Activated naive CD8-positive, alpha-beta T cell treated with anti-CD3 and anti-CD28 coated beads, Interleukin-2, amount 10 ng/mL, durations not matched to agents 7 days and 5 days (primary cell): ENCODE measurements at places on chromosomes 6 and 20. TPM values are rescaled to one million over a fixed set of nuclear protein-coding genes. Genes with fewer than 3 reads are reported as not detected.

DNA sequence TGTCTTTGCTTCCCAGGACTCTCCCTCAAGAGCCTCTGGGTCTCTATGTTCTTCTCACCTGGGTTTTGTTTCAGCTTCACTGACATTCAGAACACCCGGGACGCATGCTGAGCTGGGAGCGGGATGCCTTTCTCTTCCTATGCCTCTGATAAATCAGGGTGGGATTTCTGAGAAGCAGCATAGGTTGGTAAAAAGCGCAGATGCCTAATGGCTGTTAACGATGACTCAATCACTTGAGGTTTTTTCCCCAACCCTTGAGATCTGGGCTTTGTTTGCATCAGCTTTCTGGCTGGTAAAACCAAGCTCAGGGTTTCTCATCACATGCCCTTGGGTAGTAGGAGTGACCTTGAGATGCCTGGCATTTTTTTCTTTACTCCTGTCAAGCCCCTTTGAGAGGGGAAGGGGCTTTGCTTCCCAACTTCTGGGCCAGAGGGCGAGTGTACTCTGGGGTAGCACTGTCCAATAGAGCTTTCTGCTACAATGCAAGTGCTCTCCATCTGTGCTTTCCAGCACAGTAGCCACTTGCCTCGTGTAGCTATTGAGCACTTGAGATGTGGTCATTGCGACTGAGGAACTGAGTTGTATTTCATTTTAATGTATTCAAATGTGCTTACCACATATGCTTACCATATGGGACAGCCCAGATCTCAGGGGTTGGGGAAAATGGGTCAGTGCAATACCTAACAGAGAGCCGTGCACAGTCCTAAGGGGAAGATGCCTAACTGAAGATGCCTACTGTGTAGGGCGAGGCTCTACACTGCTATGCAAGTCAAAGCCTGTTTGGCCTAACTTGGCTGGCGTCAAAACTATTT is 69.1 kb downstream of the PPP1R14C start:
- DNase-seq: no peak

The DTNBP1 gene
- total RNA-seq: 19.3 TPM

The ENPP5 gene
- total RNA-seq: 2.0 TPM

DNA sequence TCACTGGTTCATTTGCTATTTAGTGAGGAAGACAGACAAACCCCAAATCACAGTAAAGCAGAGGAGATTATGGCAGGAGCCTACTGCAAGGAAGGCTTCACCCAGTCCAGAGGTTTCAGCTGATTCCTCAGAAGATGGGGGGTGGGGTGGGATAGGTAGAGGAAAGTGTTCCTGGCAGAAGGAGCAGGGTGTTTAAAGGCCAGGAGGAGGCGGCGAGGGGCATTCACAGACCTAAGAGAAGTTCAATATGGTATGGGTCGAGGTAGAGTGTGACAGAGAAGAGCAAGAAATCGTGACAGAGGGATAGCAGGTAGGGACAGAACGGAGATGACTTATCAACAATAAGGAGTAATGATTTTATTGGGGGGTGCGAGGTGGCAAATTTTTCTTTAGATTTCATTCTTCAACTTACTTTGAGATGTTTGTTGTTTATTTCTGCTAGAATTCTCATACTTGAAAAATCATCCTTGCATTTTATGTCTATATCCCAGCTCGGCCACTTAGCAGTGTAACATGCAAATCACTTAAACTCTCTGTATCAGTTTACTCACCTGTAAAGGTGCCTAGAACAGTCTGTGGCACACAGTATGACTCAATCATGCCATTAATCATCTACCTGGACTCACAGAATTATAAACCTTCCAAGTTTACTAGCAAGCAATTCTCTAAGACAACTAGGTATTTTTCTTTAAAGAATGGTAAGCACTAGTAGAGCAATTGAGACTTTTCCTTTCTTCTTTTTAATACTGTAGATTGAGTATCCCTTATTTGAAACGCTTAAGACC is 176.7 kb downstream of the REV3L start:
- DNase-seq: no peak

DNA sequence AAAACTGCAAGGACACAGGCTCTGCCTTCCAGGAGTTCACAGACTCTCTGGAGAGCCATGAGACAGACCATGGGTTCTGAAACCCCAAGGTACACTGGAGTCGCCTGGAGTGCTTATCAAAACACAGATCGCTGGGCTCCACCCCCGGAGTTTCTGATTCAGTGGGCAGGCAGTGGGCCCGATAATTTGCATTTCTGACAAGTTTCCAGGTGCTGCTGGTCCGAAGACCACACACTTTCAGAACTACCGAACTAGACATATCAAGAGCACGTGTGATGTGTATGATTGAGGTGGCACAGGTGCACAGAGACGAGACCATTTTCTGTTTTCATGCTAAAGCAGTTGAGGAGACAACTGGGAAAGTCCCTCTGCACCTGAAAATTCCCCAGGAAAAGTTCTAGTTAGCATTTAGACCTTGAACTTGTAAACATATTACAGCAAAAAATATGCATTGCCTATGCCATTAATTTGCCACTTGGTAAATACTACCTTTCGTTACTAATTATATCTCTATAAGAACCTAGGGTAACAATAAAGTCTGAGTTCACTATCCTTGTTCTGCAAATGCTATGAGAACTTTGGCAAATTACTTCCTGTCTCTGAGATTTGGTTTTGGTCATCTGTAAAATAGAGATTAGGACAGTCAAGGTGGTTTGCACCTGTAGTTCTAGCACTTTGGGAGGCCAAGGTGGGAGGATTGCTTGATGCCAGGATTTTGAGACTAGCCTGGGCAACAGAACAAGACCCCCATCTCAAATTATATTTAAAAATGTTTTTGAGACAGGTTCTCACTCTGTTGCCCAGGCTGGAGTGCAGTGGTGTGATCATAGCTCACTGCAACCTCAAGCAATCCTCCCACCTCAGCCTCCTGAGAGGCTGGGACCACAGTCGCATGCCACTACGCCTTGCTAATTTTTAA is 14.3 kb upstream of the PIM1 start:
- no peak for DNase-seq

DNA sequence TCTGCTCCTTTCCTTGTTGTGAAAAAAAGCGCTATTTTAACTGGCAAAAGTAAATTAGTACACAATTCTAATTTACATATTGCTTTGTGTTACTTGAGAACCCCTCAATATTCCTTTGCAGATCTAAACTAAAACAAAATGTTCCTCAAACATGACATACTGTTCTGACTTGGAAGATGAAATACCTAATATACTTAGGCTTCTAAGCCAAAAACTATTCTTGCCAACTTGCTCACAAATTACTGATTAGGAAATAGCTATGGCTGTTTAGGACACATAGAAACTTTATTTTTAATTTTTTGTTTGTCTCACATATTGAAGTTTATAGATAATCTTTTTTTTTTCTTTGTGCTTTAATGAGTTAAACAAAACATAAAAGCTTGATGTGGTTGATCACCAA is 542.2 kb downstream of the GRIK2 start:
- no peak for DNase-seq

The PI3 gene
- not detected for total RNA-seq

GRCh38 chr6:111410371-111410770 is 72.6 kb downstream of the REV3L start:
- no peak for DNase-seq

GRCh38 chr6:54981647-54982046 is 135.1 kb downstream of the FAM83B start:
- no peak for DNase-seq

DNA sequence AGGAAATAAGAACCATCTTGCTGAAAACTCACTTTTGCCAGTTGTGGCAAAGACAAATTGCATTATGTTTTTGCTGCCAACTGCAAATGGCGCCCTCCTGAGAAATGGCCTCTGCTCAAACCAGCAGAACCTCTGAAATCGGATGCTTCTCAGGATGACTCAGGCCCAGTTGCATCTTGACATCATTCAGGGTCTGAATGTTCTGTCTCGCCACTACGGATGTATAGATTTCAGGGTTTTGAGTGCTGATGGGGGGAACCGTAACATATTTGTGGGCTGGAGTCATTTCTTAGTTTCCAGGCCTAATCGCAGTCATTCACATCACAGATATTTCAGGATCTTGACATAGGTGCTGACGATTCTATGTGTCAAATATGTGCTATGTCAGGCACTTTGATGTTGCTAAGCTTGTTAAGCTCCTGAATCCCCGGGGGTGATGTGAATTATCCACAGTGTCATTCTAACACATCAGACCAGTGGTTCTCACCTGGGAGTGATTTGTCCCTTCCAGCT is 207.1 kb downstream of the NFATC2 start:
- DNase-seq: no peak

The LMBRD1 gene
- 27.7 TPM for total RNA-seq

- DNase-seq: no peak
These were observed 17.6 kb downstream of the CAPN11 start for GRCh38 chr6:44176130-44176761.

GRCh38 chr6:24935366-24936152 is at the start of gene RIPOR2:
RIPOR2 (minus strand) TSS chr6:24935960; CDS start chr6:24935898, 62 bp downstream.
- DNase-seq: peak; percentile 75

The LPIN3 gene
- total RNA-seq: 2.2 TPM

The C20orf202 gene
- 0.25 TPM for total RNA-seq

The SRMS gene
- total RNA-seq: not detected

The DLGAP4 gene
- 27.0 TPM for total RNA-seq

DNA sequence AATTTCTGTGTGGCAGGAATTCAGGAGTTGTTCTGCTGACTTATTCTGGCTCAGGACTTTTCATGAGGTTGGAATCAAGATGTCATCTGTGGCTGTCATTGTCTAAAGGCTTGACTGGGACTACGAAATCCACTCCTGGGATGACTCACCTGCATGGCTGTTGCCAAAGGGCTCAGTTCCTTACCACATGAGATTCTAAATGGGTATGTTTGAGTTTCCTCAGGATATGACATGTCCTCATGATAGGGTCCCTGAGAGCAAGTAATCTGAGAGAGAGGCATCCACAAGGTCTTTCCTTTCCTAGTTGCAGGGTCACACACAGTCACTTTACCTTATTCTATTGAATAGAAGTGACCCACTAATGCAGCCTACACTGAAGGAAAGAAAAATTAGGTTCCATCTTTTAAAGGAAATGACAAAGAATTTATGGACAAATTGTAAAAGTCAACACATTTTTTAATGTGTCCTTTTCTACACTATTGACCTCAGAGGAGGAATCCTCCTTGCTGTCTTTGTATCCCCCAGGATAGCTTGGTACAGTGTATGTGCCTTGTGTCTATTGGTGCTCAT is 1025.0 kb upstream of the GJE1 start:
- no peak for DNase-seq

DNA sequence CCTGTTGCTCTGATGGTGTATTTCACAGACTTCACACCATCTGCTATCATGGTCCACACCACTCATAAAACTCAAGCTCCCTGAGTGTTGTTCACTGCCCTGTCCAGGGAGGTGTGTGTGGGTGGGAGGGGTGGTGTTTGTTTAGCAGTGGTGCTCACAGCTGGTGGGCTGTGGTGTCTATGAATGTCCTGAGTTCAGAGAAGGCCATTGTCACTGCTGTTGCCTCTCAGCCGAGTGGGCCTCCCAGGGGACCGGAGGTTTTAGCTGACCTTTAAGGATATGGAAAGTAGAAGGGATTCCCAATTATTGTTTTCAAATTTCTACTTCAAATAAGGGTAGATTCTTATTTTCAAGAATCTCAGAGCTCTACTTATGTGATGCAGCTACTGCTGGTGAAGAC is 45.6 kb downstream of the DTD1 start:
- DNase-seq: no peak

DNA sequence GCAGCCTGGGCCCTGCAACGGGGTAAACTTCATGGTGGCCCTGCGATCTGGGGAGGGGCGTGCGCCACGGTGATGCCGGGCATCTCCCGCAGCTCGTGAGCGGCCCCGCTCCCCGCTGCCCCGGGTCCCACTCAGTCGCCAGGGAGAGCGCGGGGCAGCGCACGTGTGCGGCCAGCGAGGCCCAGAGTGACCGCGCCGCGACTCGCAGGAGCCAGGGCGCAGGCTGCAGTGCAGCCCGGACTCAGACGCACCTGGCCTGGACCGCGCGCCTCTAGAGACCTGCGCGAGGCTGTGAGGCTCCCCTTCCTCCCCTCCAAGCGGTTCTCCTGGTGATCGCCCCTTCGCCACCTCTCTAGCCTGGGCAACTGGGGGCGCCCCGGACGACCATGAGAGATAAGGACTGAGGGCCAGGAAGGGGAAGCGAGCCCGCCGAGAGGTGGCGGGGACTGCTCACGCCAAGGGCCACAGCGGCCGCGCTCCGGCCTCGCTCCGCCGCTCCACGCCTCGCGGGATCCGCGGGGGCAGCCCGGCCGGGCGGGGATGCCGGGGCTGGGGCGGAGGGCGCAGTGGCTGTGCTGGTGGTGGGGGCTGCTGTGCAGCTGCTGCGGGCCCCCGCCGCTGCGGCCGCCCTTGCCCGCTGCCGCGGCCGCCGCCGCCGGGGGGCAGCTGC is 652 bp downstream of the BMP6 start:
- DNase-seq: peak; percentile 39

- no peak for DNase-seq
These were observed 57.9 kb upstream of the MLN start for GRCh38 chr6:33861722-33862121.

The CRIP3 gene
- 0.62 TPM for total RNA-seq

The CFAP61 gene
- total RNA-seq: not detected

The MAPK13 gene
- total RNA-seq: 40.5 TPM

GRCh38 chr20:11676630-11677287 is 240.9 kb upstream of the BTBD3 start:
- DNase-seq: no peak

GRCh38 chr6:2028457-2029038 is 216.9 kb downstream of the GMDS start:
- no peak for DNase-seq
